ENCODE measurements at places on chromosomes 12 and 14. TPM values are rescaled to one million over a fixed set of nuclear protein-coding genes. Genes with fewer than 3 reads are reported as not detected.

GRCh38 chr12:80190001-80190400 is 90.7 kb downstream of the OTOGL start:
- DNase-seq = no peak

SDR9C7 gene
- 0.14 TPM for total RNA-seq

RPS6KA5 gene
- 18.5 TPM for total RNA-seq

- DNase-seq = no peak
Observed at GRCh38 chr12:25993901-25994651, 35.6 kb downstream of the RASSF8 start.

CAPZA3 gene
- total RNA-seq = not detected

MYH6 gene
- total RNA-seq = 0.65 TPM

GRCh38 chr12:8829125-8829518 is 6.7 kb downstream of the A2ML1 start:
- no peak for DNase-seq

DNA sequence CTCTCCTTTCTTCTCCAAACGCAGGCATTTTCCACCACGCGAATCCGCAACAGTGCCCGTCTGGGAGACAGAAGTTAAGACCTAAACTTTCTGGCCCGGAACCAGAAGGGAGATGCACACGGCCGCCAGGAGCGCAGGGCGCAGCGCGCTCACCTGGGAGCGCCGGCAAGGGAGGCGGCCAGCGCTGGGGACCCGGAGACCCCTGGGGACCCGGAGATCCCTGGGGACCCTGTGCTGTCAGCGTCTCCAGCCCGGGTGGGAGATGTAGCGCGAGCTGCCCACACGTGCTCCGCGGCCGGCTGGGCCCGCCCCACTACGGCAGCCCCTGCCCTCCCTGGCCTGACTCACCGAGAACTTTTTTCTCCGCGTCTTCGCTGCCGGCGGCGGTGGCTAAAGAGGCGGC is 620 bp downstream of the YBX3 start:
- DNase-seq = peak; percentile 78

DNA sequence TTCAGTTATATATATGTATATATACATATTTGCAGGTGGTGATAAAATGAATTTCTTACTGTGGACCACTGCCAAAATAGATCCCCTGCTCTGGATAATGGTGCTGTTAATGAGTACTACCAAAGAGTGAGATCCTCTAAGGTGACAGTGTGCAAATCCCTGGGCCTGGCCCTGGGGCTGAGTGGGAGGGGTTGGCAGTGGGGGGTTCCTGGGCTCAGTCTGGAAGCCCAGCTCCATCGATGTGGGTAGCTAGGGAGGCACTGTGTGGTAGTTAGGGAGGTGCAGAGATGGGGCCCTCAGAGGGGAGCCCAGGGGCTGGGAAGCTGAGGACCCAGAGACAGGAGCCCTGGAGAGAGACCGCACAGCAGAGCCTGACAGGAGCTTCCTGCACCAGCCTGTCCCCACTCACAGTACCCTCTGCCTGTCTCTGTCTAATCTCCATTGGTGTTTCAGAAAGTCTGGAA is 9.1 kb downstream of the KRT8 start:
- no peak for DNase-seq

HOXC10 gene
- total RNA-seq = not detected

GRCh38 chr12:7157391-7157790 is 27.2 kb downstream of the CLSTN3 start:
- no peak for DNase-seq

ACRBP gene
- 6.1 TPM for total RNA-seq

RTRAF gene
- 207 TPM for total RNA-seq

GRCh38 chr14:41824441-41824840 is 217.8 kb downstream of the LRFN5 start:
- DNase-seq = no peak

DNA sequence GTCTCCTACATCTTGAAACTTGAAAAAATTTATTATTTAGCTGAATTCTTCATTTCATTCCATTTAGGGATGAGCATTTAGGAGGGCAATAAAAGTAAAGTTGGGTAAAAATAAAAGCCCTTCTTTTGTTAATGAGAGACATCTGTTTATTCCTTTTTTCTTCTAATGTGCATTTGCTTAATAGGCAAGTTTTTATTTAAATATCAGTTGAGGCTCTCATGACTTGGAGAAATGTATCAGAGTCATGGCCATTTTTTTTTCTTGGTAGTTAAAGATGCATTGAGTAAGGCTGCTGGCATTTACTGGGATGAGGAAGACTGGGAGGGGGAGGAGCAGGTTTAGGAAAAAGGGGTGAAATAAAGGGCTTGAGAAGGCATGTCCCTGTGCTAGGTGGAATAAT is 609.9 kb upstream of the TMEM132C start:
- no peak for DNase-seq

DNA sequence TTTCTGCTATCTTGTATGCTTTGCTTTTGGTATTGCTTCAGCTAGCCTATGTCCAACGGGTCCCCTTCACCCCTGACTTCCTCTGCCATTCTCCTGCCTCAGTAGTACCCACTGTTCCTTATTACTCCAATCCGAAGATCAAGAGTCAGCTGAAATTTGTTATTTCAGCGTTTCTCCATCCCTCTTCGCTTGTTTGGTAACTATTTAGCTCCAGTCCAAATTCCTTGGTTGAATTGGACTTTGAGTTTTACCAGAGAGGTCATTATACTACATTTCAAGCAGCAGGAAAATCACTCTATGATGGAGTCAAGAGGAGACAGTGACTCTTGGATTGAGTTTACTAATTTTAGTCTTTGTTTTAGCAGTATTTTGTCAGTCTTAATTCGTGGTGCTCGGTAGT is 4.5 kb downstream of the ETFBKMT start:
- no peak for DNase-seq

MEG3 gene
- not detected for total RNA-seq

DNA sequence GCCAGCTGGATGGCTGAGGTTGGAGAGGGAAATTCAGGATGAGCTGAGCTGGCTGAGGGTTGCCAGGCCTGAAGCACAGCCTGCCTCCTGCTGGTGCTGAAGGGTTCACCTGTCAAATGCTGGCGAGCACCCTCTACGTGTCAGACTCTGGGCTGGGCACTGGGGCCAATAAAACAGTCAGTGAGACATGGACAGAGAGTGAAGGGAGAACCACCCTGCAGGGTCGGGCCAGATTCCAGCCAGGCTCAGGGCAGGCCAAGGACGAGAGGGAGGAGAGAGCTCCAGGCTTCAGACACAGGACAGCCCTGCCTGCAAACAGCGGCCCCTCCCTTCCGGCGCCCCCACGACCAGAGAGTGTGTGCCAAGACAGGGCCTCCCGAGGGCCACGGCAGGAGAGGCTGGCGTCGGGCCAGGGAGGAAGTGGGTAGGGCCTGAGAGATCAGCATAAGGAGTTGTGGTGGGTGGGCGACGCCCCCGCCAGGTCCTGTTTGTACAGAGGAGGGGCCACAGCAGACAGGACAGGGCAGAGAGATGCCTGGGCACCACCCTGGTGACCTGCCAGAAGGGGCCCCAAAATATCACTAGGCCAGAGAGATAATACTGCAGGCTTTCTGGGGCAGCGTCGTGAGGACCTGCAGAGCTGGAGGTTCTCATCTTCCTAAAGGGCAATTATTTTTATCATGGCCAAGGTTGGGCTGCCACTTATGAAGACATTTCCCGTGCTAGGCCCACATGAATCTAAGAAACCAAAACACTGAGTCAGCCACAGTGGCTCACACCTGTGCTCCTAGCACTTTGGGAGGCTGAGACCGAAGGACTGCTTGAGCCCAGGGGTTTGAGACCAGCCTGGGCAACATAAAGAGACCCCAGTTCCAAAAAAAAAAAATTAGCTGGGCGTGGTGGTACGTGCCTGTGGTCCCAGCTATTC is 73.1 kb upstream of the GPR68 start:
- DNase-seq = peak; percentile 90

DNA sequence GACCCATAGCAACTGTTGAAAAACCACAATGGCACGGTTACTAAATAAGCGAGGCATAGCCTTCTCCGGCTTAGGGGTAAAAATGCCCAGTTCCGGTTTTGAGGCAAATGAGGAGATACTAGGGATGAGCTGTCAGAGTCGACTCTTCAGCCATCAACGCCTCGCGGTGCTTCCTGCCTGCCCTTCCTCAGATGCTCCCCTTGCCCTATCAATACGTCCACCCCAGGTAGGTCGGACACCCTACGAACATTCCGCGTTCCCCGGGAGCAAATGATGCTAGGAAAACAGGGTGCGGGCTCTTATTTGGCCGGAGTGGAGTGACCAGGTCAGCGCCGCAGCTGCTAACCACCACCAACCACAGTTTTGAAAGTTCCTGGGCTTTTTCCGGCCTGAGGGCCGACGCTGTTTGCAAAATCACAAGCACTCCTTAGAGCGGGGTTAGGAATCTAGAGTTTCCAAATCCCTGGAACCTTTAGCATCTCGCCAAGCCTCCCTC is 1.2 kb downstream of the SRSF9 start:
- peak; percentile 41 for DNase-seq

DNA sequence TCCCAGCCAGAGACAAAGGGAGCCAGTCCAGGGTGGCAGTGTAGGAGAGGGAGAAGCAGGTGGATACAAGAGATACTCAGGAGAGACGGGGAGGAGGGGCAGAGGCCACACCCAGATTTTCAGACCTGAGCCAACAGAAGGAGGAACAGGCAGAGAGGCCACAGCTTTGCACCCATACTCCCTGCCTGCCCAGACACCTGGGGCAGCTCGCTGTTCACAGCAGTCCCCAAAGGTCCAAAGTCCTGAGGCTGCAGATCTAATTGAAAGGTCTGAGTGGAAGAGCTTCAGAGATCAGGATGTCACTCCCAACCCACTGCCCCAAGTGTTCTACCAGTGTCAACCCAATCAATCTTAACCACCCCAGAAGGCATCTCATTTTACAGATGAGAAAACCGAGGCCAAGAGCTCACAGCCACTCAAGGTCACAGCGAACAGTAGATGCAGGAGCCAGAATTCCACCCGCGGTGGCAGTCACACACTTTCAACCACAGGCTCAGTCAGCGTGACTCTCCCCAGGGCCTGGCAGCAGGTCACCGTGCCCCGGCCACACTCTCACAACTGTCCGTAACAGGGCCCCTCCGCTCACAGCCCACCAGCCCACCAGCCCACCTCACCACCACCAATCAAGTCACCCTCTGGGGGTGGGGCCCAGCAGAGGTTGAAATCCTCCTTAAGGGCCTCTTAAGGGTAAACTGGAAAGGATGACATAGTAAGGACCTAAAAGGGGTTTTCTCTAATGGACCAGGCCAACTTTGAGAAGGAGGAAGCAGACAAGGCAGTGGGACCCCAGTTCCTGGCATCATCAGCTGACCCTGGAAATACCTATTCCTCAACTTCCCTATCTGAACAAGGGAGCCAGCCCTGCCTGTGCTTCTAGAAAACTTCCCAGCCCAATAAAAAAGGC is 33.3 kb downstream of the ACTN1 start:
- DNase-seq = peak; percentile 35

- DNase-seq = no peak
Observed at GRCh38 chr14:104998801-104999200, 13.2 kb downstream of the CLBA1 start.

YARS2 gene
- total RNA-seq = 14.5 TPM

FAM181A gene
- total RNA-seq = not detected

SYNDIG1L gene
- not detected for total RNA-seq

DNA sequence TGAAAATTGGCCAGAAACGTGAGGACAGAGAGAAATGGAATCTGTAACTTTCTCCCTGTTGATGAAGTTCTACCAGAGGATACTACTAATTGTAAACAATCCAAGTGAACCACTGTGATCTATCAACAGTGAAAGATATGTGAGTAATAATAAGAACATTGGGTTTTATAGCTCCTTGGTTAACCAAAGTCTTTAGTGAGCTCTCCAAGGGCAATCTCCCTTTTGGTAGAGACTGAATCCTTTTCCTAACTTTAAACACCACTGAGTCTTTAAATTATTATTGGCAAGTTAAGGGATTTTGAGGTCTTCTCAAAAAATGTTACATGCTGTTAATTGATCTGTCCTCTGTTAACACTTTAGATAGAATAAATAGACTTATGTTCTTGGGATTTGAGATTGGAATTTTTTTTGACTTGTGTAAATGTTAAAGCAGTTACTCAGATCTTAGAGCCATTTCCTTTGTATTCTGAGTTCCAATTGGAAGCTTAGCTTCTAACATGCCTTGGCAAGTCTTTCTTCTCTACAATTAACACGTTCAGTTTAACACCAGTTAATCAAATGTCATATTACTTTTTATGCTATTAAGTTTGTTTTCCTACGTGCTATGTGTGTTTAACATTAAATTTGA is 338.2 kb upstream of the DDHD1 start:
- DNase-seq = no peak

SRRM4 gene
- total RNA-seq = not detected

GRCh38 chr12:130874696-130875095 is 2.8 kb downstream of the RAN start:
- DNase-seq = no peak

DNA sequence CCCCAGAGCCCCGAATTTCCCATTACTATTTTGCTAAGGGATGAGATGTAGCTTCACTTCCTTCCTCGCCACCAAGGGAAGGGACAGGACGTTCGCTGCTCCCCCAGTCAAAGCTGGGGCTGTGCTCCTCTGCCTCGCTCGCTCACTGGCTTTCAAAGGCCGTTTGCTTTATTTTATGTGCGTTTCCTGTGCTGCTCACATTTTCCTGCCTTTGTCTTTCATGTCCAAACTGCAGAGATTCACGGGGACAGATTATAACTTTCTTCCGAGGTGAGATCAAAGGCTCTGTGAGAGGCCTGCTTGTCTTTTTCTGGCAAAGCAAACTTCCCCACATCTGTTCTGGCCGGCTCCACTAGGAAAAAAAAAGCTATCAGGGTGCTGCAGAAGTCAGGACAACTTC is 76.0 kb upstream of the FZD10 start:
- peak; percentile 1 for DNase-seq

KRT71 gene
- total RNA-seq = not detected

DNA sequence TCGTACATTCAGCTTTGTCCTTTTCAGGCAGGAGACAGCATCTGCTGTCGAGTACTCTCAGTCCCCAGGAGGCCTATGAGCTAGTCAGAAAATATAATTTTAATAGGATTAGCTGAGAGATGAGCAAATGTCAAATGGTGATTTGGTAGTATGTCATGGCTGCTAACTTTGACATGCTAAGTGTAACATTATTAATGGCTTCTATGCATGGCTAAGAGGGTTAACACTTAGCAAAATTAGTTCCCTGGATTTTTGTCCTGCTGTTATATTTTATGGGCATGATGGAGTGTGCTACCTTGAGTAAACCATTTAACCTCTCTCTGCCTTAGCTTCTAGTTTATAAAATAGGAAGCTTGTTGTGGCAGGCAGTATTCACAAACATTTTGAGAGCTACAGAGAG is 2.9 kb upstream of the PCNX1 start:
- no peak for DNase-seq

ADAM21 gene
- 0.14 TPM for total RNA-seq

CPNE6 gene
- total RNA-seq = 0.14 TPM

Measured in activated T-cell treated with anti-CD3 and anti-CD28 coated beads, Interleukin-2, amount 50 U/mL, for 72 hours (primary cell).